ENCODE measurements at places on chromosomes 7 and 10.

DNA sequence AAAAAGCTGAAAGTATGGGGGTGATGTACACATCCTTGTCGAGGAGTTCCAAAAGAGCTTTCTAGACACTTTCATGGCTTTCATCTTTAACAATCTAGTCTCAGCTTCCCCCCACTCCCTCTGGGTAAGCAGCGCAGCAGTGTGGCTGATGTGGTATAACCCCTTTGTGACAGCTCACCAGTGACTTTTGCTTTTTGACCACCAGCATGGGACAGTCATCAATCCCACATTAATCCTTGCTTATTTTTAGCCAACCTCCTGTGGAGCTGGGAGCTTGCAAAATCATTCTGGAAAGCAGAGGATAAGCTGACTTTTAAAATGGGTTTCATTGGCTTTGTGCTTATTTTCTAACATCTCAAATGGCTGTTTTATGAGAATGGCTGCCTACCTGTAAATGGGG is 272.7 kb downstream of the HDAC9 start:
- DNase-seq, result peak; percentile 46

- peak; percentile 48 for DNase-seq
Observed at GRCh38 chr7:39336442-39336841, 229.8 kb upstream of the YAE1 start.

GRCh38 chr7:158030071-158030470 is 557.6 kb downstream of the PTPRN2 start:
- DNase-seq, result no peak

DNA sequence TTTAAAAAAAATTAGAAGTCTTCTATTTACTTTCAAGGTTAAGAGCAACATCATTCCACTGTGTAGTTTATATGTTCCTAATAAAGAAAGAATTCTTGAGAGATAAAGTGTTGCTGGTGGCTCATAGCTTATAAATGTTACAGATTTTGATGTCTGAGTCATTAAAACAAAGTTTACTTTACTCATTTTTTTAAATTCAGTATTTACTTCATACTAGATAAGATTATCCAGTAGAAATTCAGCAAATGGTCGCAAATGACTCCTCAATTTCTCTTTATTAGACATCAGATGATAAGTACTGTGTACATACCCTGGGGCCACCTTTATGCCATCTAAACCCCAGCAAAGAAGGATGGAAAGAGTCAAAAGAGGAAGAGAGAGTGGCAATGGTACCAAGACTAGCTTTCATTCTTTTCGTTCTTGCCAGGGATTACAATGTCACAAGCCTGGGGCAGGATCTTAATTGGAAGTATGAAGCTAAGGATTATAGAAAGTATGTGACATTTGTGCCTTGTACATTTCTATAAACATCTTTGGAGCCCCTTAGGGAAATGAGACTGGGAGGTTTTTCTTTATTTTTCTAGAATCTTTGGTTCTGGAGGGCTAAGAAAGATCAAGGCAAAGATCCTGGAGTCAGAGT is 206.1 kb downstream of the CHRM2 start:
- DNase-seq, result peak; percentile 57

DNA sequence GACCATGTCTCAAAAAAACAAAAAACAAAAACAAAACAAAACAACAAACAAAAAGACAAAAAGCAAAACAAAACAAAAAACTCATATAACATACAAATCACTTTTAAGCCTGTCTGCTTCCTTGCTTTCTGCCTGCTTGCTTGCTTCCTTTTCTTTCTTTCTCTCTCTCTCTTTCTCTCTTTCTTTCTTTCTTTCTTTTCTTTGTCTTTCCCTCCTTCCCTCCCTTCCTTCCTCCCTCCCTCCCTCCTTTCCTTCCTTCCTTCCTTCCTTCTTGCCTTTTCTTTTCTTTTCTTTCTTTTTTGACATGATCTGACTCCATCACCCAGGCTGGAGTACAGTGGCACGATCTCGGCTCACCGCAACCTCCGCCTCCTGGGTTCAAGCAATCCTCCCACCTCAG is 15.9 kb upstream of the TRA2A start:
- DNase-seq, result no peak

GRCh38 chr7:48052748-48053147 is 17.4 kb downstream of the C7orf57 start:
- peak; percentile 34 for DNase-seq

DNA sequence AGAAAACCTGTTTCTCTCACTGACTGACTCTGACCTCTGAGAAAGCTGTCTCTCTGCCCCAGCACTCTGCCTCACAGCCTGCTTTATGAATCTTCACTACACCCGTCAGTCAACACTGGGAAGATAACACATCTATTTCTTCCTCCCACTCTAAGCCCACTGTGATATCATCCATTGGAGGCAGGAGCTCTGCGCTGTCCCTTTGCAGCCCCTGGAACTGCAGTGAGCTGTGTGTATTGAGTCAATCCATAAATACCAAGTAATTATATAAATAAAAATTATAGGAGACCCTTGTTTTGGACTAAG is 17.2 kb upstream of the FXYD4 start:
- DNase-seq, result no peak

DNA sequence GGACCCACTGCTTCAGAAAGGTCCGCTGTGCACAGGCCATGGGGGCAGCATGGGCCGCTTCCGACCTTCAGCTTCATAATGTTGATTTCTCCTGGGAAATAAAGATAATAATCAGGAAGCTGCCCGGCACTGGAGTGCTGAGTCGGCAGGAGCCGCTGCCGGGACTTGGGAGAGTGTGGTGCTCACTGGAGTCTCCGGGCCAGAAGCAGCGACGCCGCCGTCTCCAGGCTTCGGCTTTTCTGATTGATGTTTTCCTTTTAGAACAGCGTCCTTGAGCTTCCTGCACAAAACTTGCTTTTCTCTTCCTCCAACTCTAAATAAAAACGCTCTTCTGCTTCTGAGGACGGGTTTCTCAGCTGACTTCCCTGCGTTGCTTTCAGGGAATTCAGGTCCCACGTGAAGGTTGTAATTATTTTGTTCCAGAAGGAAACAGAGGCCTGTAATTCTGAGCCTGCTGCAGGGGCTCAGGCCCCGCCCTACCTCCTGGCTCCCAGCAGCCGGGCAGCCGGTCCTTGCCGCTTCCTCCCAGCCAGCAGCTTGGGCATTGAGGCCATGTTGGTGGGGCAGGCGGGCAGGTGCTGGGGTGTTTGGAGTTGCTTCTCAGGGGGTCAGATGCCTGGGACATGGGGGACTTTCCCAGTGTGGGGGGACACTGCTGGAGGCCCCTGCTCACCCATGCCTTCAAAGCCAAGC is 14.7 kb downstream of the PWWP2B start:
- peak; percentile 36 for DNase-seq

GRCh38 chr10:103658049-103658577 is 164.6 kb downstream of the NEURL1 start:
- no peak for DNase-seq

DNA sequence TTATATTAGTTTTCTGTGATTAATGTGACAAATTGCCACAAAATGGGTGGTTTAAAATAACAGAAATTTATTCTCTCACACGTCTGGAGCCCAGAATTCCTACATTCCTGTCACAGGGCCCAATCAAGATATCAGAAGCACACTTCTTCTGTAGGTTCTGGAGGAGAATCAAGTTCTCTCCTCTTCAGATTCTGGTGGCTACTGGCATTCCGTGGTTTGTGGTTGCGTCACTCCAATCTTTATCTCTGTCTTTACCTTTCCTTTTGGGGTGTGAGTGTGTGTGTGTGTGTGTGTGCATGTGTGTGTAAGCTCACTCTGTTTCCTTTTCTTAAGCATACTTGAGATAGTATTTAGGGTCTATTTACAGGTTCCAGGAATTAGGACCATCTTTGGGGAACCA is 115.5 kb upstream of the DKK1 start:
- DNase-seq, result peak; percentile 23

DNA sequence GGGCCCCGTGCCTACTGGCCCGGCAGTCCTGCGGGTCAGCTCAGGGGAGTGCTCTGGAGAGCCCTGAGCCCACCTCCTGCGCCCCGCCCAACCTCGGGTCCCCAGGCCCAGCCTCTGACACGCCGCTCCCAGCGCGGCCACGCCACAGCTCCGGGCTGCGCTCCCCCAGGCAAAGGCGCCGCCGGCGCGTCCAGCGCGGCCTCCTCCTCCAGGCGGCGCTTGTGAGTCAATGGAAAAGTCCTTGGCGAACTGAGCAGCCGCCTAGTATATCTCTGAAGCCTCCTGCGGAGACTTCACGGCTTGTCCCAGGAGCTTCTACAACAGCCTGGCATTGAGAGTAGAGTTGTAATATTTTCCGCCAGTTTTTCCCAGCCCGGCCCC is 29.5 kb upstream of the BMS1 start:
- DNase-seq, result peak; percentile 58

- no peak for DNase-seq
Observed at GRCh38 chr7:7869036-7869435, 99.6 kb upstream of the GLCCI1 start.

DNA sequence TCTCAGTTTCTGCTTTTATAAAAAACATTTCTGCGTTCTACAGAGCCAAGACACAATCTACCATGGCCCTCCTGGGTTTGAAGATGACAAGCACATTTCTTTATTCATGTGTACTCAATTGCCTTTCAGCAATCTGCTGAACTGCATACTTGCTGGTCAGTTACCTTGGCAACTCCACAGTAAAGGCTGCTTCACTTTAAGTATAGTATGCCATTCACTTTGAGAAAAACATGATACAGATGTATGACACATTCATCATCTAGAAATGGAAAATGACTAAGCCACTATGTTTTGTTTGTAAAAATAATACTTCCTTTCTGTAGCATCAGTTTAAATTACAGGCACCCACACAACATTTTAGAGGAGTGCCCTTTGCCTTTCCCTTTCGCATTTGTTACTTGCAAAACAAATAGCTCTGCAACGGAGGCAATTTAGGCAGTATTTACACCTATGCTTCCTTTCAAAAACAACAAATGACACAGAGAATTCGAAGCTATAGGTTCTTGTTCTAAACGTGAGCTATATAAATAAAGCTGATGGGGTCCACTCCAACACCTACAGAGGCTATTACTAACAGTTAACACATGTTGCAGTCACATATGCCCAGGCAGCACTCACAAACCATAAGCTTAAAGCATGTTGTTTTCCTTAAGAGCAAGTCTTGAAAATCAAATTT is 23.5 kb downstream of the SGCE start:
- DNase-seq, result peak; percentile 81

Data from fibroblast of skin of abdomen (primary cell).